Hepatocyte (in vitro differentiated cells): ENCODE measurements at places on chromosomes 1 and 21. TPM values are rescaled to one million over a fixed set of nuclear protein-coding genes. Genes with fewer than 3 reads are reported as not detected.

- no peaks in the 10 kb centered on the region for H3K27me3 ChIP-seq
- DNase-seq: no peak
- H3K27ac ChIP-seq: no peak overlapping the region
- H3K4me3 ChIP-seq: no peak overlapping the region
Measured at GRCh38 chr1:29325675-29326074, 89.4 kb downstream of the PTPRU start.

- no peaks in the 10 kb centered on the region for H3K27me3 ChIP-seq
- no peaks in the 10 kb centered on the region for H3K36me3 ChIP-seq
- no peak overlapping the region for H3K27ac ChIP-seq
- H3K4me1 ChIP-seq: no peaks in the 10 kb centered on the region
Measured at GRCh38 chr1:187921426-187921825, 1092.7 kb downstream of the PLA2G4A start.

DNA sequence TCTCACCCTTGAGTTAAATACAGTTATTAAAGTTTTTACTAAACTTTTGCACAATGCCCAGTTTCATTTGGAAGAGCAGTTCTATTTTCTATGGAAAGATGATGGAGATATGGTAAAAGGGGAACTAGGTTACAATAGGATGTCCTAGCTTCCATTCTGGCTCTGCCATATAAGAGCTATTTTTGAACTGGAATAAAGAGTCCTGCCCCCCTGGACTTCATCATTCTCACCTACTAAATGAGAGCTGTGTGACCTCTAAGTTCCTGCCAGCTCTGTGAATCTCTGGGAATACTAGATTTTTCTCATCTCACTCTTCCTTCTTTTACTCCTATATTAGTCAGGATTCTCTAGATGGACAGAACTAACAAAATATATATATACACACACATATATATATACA is 106.3 kb downstream of the PRRX1 start:
- no peaks in the 10 kb centered on the region for H3K4me1 ChIP-seq
- no peak overlapping the region for H3K4me3 ChIP-seq
- H3K27me3 ChIP-seq: no peaks in the 10 kb centered on the region
- H3K27ac ChIP-seq: no peak overlapping the region
- no peak for DNase-seq

The CD2 gene
- 0.08 and 0.13 TPM in 2 replicates for total RNA-seq

The CHRNB2 gene
- total RNA-seq: 0.08 and 0.70 TPM in 2 replicates

The ACTN2 gene
- total RNA-seq: 0.17 TPM in 1 of 2 replicates, not detected in the other

The LIN28A gene
- total RNA-seq: 0.43 and 0.64 TPM in 2 replicates
